ENCODE measurements at places on chromosomes 4 and X.

GRCh38 chrX:46587753-46588171, 14.2 kb downstream of the CHST7 start:
- DNase-seq: no peak

GRCh38 chr4:186249785-186250754, 15.9 kb upstream of the F11 start:
- no peak for DNase-seq

DNA sequence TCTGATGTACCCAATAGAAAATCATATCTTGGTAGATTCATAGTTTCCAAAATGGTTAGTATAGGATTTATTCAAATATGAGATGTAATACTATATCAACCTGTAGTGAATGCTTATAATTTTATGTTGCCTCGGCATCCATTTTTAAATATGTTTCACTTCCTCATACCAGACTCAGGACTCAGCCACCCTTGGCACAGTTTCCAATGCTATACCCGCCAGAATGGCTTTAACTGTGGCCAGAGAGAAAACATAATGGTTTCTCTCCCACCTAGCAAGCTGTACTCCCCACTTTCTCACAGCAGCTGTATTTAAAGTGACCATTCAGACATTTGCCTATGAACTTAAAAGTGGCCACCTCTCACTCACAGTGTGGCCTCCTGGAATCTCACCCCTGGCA, 466.6 kb upstream of the PABPC4L start:
- no peak for DNase-seq

GRCh38 chrX:27987862-27988646, 6.8 kb upstream of the DCAF8L1 start:
- no peak for DNase-seq

DNA sequence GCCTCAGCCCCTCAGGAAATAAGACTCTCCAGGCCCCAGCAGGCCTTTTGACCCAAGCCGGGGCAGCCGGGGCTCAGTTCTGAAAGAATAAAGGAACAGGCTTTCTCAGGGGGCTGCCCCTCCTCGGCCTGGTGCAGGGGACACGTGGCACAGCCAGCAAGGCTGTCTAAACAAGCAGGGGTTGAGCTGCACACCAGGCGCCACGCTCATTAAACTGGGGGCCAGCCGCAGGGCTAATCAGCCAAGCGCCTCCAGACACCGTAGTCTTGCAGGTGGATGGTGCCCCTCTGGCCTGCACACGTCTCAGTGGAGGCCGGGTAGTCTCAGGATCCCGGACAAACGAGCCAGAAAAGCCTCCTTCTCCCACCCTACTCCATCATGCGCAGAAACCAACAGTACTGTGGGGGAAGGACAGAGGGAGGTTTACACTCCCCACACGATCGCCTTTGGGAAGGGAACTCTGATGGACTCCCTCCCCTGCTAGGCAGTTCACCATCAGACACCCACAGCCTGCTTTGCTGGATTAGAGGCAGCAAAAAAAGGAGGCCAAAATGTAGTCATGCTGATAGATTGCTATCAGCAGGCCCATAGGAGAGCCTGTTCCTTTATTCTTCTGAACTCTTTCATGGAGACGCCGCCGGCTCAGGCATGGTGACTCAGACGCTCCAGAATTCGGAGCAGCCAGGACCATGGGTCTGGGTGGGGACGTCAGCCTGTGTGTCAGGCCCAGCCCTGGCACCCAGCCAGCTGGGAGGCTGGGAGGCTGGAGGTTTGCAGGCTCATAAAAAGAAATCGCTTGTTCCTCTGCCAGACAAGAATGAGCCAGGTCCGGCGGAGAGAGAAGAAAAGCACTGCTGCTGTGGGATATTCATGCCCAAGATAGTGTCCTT, 342.4 kb downstream of the BCOR start:
- no peak for DNase-seq

DNA sequence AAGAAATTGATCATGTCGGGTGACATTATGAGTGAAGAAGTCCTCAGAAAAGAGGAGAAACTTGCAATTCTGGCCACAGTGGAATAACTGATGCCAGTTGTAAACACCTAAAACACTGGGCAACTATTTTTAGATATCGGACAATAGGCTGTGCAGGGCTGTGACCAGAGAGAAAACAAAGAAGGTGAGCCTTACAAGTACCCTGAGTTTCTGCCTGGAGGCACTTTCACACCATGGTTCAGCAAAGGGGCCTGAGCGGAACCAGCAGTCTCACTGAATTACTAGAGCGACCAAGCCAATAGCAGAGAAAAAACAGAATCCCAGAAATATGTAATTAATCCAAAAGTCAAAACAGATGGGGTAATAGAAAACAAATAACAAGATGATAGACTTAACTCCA, 11.2 kb downstream of the IRAK1 start:
- DNase-seq: no peak

DNA sequence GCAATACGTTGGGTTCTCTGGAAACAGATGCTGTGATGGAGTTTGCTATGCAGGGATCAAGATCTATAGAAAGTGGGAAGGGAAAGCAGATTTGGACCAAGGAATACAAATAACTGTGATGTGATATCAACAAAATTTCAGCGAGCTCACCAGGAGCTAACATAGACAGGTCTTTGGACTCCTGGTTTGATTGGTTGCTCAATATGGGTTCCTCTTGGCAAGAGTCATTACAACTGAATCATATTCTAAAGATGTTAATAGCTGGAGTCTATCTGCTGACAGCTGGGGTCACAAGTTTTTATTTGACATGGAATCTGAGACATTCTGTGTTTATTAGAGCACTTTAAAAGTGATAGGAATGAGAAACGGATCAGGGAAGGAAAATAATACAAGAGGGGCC, 637.6 kb upstream of the GNPDA2 start:
- DNase-seq: no peak

DNA sequence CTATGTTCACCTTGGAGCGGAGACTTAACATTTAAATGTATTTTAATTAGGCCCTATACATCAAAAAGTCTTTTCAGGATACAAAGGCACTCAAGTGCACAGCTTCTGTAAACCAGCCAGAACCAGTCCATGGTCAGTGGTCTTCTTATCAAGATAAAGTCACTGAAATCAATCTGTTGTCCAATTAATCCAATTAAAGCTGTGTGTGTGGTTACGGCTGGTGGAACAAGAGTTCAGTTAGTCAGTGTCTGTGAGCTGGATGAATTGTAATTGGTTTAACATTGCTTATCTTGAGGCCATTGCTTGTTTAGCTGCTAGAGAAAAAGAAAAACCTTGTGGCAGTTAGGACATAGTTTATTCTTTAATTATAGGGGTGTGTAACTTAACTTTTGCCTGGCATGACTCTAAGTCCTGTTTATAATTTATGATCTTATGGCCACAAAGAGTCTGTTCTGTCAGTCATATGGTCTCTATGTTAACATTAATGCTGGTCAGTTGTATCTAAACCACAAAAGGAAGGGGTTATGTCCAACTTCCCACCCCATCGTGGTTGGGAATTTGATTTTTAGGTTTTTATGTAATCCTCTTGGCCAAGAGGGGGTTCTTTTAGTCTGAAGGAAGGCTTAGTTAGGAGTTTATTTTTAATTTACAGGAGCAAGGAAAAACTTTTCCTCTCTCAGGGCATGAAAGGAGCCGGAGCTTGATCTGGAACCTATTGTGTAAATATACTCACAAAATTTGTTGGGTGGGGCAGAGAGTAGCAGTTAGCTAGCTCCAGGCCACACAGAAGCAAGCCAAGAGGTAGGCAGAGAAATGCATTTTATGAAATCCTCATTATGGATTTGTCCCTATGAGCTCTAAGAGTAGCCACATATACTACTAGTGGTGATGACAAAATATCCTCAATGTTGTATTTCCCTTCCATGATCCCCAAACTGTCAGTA, 665.7 kb upstream of the ACTRT1 start:
- DNase-seq: no peak

- DNase-seq: no peak
Measured at GRCh38 chr4:63663870-63664269, 745.4 kb downstream of the TECRL start.

DNA sequence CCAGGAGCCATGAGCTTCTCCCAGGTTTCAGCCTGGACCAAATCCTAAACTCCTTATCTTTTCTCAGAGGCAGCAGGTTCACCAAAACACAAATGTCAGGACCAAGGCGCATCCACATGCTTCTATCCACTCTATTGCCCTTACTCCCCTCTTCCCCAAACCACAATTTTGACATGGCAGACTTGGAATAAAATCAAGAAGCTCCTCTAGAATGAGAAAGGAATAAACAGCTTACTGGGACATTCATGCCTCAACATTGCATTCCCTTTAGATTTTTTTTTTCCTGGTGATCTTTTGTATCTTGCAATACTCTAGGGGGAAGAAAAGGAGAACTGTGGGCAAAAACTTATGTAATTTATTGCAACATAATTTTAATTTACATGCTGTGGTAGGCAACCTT, 119.1 kb downstream of the TSPAN5 start:
- no peak for DNase-seq

- DNase-seq: no peak
Measured at GRCh38 chrX:5490786-5491563, 737.7 kb downstream of the NLGN4X start.

- DNase-seq: no peak
Measured at GRCh38 chr4:3436048-3436797, 5.5 kb upstream of the HGFAC start.

Measured in activated CD4-positive, alpha-beta T cell treated with anti-CD3 and anti-CD28 coated beads, Interleukin-2, amount 50 U/mL, for 48 hours (primary cell).